ENCODE measurements at places on chromosomes 16 and 17. TPM values are rescaled to one million over a fixed set of nuclear protein-coding genes. Genes with fewer than 3 reads are reported as not detected.

DNA sequence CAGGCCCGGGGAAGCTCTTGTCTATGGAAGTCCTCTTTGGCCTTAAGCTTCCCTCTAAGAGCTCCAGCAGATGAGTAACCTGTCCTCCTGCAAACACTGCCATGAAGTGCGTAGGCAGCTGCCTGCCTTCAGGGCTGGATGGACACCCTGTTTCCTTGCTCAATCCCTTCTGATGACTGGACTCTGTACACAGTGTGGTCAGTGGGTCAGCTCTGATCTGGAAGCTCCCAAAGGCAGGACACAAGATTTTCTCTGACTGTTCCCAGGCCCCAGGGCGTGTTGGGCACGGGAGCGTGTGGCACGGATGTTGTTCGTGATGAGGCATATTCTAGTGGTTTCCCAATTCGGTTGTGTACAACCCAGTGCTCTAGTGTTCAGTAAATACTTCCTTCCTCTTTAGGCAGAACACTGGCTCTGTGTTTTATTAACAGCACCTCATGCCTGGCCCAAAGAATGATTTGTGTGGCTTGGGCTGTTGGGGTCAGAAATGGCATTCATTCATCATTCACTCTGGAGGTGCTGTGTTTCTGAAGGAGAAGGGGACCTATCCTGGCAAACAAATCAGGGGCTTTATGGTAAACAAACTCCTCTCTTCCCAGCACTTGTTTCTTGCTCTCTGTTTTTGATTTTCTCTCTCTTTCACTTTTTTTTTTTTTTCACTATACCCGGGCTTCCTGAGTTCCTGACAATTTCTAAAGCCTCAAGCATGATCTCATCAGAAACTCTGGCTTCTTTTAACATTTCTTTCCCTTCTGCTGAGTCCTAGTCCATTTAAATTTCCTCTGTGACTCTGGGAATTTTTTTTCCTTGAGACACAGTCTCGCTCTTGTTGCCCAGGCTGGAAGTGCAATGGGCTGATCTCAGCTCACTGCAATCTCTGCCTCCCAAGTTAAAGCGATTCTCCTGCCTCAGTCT is 12.0 kb upstream of the RNF157 start:
- H3K27me3 ChIP-seq, result no peaks in the 10 kb centered on the region
- H3K36me3 ChIP-seq, result no peaks in the 10 kb centered on the region
- H3K27ac ChIP-seq, result peak overlapping the region; percentile 99

Gene KRT26
- total RNA-seq, result not detected

GRCh38 chr17:43591001-43591400 is 44.9 kb upstream of the ETV4 start:
- no peak overlapping the region for H3K27ac ChIP-seq
- H3K4me3 ChIP-seq, result no peak overlapping the region
- peaks cover 6% of the 10 kb centered on the region for H3K27me3 ChIP-seq
- no peaks in the 10 kb centered on the region for H3K36me3 ChIP-seq
- no peaks in the 10 kb centered on the region for H3K4me1 ChIP-seq

DNA sequence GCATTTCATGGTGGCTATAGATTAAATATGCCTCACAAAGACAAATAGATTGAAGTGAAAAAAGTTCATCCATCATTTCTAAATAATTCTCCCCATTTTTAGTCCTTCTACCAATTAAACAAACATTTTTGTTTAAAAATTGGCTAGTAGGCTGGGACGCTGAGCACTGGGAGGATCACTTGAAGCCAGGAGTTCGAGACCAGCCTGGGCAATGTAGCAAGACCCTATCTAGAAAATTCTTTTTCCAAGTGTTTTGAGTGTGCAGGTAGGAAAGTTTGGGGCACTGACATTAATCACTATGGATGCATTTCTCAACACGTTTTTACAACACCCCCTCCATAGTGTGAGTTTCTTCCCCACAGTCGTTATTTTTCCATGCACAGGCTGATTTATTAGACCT is 56.7 kb downstream of the MRC2 start:
- H3K27ac ChIP-seq, result no peak overlapping the region
- H3K4me3 ChIP-seq, result no peak overlapping the region
- no peaks in the 10 kb centered on the region for H3K36me3 ChIP-seq
- DNase-seq, result no peak
- no peaks in the 10 kb centered on the region for H3K4me1 ChIP-seq
- H3K27me3 ChIP-seq, result no peaks in the 10 kb centered on the region

GRCh38 chr17:29571883-29572681 is 3.6 kb downstream of the TP53I13 start:
- peak; percentile 58 for DNase-seq
- no peaks in the 10 kb centered on the region for H3K36me3 ChIP-seq
- H3K4me3 ChIP-seq, result no peak overlapping the region
- peaks cover 15% of the 10 kb centered on the region for H3K4me1 ChIP-seq
- H3K27ac ChIP-seq, result no peak overlapping the region
- no peaks in the 10 kb centered on the region for H3K27me3 ChIP-seq

Gene CES1
- not detected for total RNA-seq

Gene HAS3
- total RNA-seq, result 0.36 TPM

DNA sequence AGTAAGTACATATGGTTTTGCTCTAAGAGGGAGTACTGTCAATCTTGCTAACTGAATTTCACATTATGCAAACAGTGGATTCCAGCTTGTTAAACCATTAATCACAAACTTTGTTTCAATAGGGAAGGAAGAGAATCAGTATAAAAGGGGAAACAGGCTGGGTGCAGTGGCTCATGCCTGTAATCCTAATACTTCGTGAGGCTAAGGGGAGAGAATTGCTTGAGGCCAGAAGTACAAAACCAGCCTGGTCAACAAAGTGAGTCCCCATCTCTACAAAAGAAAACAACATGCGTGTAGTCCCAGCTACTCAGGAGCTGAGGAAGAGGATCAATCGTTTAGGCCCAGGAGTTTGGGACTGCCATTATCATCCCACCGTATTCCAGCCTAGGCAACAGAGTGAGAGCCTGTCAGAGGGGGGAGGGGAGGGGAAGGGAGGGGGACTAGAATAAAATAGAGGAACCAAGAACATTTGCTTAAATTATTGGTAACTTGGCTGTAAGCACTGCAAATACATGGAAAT is 65.7 kb downstream of the FBXL20 start:
- no peaks in the 10 kb centered on the region for H3K27me3 ChIP-seq
- DNase-seq, result no peak
- no peaks in the 10 kb centered on the region for H3K36me3 ChIP-seq
- no peaks in the 10 kb centered on the region for H3K4me1 ChIP-seq
- H3K27ac ChIP-seq, result no peak overlapping the region
- no peak overlapping the region for H3K4me3 ChIP-seq

DNA sequence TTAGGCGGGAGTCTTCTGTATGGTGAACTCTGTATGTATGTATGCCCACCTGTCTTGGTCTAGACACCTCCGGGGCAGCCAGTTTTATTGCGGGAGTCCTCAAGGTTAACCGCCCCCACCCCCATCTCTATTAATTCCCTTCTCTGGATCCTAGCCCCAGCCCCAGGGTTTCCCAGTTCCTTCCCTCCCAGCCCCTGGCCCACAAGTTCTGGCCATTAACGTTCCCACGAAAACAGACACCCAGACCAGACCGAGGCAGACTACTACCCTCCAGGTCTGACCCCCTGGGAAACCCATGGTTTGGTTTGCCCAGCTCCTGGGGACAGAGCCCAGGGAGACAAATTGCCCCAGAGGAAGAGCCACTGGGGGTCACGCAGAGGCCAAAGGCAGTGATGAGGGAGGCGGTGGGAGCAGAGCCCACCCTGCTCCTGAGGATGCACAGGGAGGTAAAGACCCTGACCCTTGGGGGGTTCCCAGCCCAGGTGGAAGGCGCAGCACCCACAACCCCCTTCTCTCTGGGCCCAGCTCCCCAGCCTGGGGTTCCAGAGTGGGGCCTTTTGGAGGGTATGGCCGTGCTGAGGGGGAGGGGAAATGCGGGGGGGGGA is 8.5 kb downstream of the TBKBP1 start:
- H3K27ac ChIP-seq, result peak overlapping the region; percentile 97
- peak overlapping the region; percentile 85 for H3K4me3 ChIP-seq
- no peaks in the 10 kb centered on the region for H3K27me3 ChIP-seq
- no peak for DNase-seq
- H3K36me3 ChIP-seq, result no peaks in the 10 kb centered on the region

Gene TBX2
- total RNA-seq, result 0.08 TPM

DNA sequence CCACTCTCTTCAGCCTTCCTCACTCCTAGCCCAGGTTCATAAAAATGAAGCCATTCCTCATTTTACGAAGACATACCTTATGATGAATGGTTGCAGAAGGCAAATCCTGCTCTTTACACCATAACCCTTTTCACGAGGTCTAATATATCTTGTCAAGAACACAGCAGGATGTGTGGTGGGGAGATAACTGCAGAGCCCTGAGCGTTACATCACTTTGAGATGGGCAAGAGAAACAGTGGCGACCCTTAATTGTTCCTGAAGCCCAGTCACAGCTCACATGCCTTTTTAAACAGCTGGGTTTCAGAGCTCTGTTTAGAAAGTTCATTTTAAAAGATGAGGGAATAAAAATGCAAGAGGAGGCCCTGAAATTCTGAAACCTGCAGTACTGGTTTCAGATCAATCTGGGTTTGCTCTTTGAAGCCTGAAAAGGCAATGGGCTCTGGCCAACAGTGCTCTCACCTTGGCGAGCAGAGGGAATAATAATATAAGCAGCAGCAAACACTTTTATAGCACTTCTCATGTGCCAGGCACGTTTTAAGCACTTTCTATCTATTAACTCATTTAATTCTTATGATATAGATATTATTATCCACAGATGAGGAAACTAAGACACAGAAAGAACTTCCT is 2.9 kb downstream of the FAM117A start:
- H3K4me3 ChIP-seq, result peak overlapping the region; percentile 72
- peak overlapping the region; percentile 85 for H3K27ac ChIP-seq

DNA sequence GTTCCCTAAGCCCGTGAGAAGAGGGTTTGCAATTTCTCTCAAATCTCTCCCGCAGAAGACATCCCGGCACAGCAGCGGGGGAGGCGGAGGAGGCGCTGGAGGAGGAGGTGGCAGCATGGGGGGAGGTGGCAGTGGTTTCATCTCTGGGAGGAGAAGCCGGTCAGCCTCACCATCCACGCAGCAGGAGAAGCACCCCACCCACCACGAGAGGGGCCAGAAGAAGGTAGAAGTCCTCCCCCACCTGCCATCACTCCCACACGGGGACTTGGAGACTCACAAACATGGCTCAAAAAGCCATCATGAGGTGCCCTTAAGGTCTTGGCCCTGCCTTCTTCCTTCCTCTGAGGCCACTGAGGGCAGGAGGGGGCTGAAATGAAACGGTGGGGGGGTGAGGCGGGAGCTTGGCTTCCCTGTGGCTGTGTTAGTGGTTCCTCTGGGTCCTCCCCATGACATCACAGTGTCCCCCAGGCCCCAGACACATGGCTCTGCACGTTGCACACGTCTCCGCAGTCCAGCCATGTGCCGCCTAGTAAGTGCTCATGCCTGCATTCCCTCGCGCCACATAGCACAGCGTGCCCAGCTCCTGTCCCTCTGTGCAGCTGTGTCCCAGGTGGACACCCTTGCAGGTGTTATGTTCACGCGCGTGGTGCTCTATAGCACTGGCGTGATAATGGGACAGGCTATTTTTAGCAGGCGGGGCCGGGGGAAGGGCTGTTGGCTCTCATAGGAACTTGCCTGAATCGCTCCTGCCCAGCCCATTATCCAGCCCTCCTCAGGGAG is 6.9 kb downstream of the MLLT6 start:
- H3K4me3 ChIP-seq, result no peak overlapping the region
- peaks cover 20% of the 10 kb centered on the region for H3K36me3 ChIP-seq
- H3K27me3 ChIP-seq, result no peaks in the 10 kb centered on the region
- no peak for DNase-seq
- peaks cover 62% of the 10 kb centered on the region for H3K4me1 ChIP-seq

Gene TEDC2
- total RNA-seq, result 39.0 TPM

DNA sequence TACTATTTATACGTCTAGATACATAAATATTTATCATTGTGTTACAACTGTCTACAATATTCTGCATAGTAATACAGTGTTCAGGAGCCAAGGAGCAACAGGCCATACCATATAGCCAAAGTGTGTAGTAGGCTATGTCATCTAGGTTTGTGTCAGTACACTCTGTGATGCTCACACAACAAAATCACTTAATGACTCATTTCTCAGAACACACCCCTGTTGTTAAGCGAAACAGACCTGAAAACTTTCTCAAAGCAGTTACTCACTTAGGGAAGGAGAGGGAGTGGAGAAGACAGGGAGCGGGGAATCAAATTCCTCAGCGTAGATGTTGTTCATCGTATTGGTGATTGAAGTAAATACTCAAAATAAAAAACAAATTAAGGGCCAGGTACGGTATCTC is 269.5 kb downstream of the STX8 start:
- no peak for DNase-seq
- no peak overlapping the region for H3K4me3 ChIP-seq
- no peaks in the 10 kb centered on the region for H3K4me1 ChIP-seq
- no peaks in the 10 kb centered on the region for H3K36me3 ChIP-seq
- no peak overlapping the region for H3K27ac ChIP-seq

GRCh38 chr17:76659928-76660655 is 16.5 kb upstream of the ST6GALNAC1 start:
- peaks cover 20% of the 10 kb centered on the region for H3K4me1 ChIP-seq
- DNase-seq, result no peak
- H3K4me3 ChIP-seq, result peak overlapping the region; percentile 32
- peak overlapping the region; percentile 63 for H3K27ac ChIP-seq

DNA sequence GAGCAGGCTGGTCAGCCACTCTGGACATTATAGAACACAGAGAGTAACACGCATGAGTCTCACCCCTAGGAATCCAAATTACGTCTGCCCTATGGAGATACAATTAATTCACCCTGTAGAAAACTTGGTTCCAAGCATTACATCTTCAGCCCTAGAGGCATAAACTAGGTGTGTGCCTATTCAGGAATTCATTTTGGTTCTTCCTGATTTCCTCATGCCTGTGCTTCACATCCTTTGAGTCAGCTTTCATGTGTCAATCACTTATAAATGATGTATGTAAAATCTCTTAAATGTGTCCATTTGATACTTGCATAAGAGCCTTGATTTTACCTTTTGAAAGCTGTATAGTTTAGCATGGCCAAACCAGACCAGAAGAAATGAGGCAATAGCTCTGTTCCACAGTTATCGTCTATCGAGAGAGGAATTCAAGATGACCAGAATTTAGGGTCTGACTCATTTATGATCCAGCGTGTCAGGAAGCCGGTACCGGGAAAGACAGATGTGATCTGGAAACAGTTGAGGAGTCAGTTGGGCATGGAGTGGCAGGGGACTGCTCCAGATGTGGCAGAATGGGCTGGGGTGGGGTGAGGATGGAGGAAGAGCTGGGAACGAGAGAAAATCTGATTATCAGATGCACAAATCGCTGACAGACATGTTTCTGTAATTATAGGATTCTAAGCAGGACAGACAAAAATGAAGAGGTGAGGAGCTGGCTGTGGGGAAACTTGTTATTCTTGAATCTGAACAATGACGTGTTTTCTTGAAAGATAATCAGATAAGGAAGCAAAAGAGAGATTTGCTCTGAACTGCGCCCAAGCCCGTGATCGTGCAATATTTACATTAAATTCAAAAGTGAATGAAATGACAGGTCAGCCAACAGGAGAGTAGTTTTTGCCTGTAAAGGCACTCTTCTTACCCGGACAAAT is 76.7 kb downstream of the C16orf95 start:
- no peak overlapping the region for H3K4me3 ChIP-seq
- H3K36me3 ChIP-seq, result no peaks in the 10 kb centered on the region
- H3K27ac ChIP-seq, result no peak overlapping the region
- no peak for DNase-seq

GRCh38 chr17:65366102-65366844 is 195.2 kb downstream of the AXIN2 start:
- no peak for DNase-seq
- no peak overlapping the region for H3K27ac ChIP-seq
- no peaks in the 10 kb centered on the region for H3K36me3 ChIP-seq
- no peak overlapping the region for H3K4me3 ChIP-seq
- H3K4me1 ChIP-seq, result peaks cover 13% of the 10 kb centered on the region

GRCh38 chr16:62391134-62391533 is 354.9 kb upstream of the CDH8 start:
- no peaks in the 10 kb centered on the region for H3K4me1 ChIP-seq
- H3K36me3 ChIP-seq, result no peaks in the 10 kb centered on the region
- H3K27ac ChIP-seq, result no peak overlapping the region
- DNase-seq, result no peak

Data from natural killer cell treated with Interleukin-12 subunit alpha and Interleukin-12 subunit beta and Interleukin-15 and Interleukin-18, amount 100 ng/mL, for 72 hours (primary cell).